Stimulated activated CD8-positive, alpha-beta memory T cell treated with anti-CD3 and anti-CD28 coated beads, Interleukin-2, amount 100 ng/mL, for 48 hours (primary cell): ENCODE measurements at places on chromosomes 2 and 18.

- no peak for DNase-seq
Observed at GRCh38 chr18:3875376-3875775, 425.4 kb downstream of the TGIF1 start.

DNA sequence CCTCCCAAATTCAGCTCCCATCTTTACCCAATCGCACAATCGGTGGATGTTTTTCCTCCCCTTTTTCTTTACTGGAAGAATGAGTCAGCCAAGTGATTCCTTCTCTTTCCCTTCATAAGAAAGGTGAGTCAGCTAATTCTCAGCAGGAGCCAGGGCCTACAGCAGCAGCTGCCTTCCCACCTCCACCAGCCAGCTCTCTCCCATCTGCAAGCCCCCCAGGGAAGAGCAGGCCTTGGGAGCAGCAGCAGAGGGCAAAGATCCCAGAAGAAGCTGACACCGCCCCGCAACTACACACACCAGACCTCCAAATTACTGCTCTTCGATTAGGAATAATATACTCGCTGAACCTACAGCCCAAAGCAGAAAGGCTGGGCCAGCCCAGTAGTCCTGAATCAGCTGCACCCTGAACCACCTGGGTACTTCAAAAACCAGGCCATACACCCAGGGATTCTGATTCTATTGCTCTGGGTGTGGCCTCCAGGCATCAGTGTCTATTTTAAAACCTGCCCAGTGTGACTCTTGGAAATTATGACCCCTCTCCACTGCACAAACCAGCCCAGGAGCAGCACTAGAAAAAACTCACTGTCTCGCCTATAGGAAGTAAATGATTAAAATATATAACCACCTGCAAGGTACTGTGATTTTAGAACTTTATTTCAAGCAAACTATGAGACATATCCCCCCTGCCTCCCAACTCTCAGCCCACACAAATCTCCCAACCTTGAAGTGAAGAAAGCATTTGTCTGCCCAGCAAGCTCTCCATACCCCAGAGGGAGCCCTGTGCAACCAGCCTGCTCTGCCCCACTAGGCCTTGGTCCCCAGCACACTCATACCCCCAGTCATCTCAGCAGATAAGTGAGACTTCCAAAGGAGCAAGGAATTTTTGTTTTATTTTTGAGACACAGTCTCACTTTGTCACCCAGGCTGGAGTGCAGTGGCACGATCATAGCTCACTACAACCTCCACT lies 7.3 kb downstream of the SFXN5 start:
- no peak for DNase-seq

DNA sequence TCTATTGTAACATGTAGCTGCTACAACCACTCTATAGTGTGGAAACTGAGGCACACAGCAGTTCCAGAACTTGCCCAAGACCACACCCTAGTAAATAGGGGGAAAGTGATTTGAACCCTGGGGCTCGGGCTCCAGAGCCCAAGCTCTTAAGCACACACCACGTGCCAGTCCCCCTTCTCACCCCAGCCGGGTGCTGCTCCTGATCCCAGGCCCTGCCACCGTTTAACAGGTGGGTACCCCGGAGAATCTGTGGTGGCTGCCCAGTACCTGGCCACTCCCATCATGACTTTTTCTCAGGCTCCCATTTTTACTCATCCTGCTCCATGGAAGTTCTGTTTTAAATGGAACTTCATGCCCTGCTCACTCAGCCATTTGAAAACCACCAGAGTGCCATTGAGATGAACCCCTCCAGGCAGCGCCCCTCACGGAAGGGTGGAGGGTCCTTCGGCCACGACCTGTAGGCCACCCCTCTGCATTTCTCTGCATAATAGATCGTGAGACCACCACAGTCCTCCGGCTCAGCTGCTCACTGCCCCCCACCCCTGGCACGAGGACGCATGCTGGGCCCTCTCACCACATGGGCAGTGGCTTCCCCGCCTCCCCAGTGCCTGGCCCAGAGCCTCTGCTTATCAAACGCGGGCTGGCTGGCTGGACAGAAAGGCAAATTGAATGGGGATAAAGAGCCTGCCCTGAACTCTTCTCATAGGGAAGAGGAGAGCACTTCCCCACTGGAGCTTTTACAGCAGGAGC lies 42.1 kb downstream of the TMEM37 start:
- no peak for DNase-seq

DNA sequence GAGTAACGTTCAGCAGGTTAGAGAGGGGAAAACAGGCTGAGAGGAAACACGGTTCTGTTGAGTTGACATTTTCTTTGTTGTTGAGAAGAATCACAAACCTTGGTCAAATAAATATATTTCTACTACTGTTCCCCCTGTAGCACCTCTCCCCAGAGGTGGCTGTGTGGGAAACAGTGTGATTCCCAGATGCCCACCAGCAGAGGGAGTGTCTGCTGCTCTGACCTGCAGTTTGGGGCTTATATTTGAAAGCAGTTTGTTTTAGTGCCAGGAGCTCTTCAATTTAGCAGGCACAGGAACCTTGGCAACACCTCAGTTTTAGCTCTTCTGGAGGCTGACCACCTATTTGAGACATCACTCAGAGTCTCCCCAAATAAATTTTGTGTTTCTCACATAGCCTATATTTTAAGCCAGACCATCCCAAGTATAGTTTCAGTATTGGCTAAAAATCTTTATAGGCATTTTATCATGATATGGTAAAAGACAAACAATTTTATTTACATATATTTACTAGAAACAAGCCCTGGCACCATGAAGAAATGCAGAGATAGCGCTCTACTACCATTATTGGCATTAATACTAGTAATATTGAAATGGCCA lies 75.7 kb downstream of the PIK3C3 start:
- DNase-seq = no peak

GRCh38 chr2:73250872-73251846 lies 17.1 kb downstream of the CCT7 start:
- no peak for DNase-seq

DNA sequence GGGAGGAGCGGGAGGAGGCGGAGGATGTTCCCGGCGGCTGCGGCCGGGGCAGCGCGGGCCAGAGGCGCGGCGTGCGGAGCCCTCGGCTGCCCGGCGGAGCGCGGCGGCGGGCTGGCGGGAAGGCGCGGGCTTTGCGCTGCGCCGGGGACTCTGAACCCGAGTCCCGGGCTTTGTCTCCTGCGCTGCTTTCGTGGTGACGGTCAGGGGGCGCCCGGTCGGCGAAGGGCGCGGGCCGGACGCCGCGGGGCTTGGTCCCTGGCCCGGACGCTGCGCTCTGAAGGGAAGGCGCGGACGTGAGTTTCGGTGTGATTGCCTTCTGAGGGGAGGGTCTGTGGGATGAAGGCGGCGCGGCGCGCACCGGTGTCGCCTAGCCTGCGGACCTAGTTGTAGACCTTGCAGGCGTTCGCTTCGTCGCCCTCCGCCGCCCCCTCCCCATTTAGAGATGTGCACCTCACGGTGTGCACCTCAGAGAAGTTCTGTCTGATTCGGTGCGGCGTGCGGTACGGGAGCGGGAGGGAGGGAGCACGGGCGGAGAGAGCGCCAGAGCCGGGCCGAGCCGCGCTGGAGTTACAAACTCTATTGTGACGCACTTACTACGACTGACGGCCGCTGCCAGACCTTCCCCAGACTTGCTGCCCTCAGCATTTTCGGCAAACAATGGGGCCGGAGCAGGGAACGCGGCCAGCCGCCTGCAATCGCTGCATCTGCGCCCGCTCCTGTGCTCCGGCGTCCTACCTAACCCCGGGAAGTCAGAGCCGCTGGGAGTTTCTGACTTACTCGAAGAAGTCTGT lies 2.1 kb downstream of the BCL2L11 start:
- DNase-seq = peak; percentile 14

GRCh38 chr2:188785490-188785889 lies 188.7 kb upstream of the COL3A1 start:
- DNase-seq = no peak

DNA sequence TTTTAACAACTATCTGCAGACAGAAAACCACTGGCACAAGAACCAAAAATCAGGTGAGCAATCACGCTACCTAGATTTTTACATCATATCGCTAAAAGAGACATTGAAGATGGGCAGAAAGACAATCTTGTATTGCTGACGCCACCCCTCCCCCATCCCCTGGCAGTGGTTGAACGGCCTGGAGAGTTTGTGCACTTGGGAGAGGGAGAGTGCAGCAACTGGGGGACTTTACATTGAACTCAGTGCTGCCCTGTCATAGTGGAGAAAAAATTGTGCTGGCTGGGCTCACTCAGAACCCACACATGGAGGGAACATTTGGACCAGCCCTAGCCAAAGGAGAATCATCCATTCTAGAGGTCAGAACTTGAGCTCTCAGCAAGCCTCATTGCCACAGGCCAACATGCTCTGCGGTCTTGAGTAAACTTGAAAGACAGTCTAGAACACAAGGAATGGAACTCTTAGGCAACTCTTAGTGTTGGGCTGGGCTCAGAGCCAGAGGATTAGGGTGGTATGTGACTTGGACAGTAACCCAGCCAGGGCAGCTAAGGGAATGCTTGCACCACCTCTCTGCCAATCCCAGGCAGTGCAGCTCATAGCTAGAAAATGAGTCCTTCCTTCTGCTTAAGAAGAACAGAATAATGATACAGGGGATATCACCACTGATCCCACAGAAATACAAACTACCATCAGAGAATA lies 220.0 kb upstream of the CYP26B1 start:
- DNase-seq = no peak

GRCh38 chr2:217017456-217018252 lies 157.8 kb upstream of the TNP1 start:
- DNase-seq = no peak

DNA sequence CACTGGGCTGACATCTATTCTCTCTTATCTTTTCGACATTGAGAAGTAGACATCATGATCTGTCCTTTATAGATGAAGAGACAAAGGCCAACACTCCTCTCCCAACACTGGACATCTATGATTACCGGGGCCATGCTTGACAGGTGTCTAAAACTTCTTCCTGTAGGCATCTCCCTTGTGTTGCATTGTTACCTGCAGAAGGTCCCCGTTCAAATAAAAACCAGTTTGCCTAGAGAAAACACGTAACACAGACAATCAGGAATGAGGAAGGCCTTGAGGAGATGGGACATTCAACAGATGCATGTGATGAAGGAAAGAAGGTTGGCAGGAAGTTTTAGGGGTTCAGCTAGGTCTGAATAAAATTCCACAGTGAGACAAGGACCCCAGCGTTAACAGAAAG lies 70.8 kb upstream of the ST8SIA3 start:
- DNase-seq = no peak

GRCh38 chr2:205803500-205803899 lies 121.2 kb downstream of the NRP2 start:
- DNase-seq = no peak

DNA sequence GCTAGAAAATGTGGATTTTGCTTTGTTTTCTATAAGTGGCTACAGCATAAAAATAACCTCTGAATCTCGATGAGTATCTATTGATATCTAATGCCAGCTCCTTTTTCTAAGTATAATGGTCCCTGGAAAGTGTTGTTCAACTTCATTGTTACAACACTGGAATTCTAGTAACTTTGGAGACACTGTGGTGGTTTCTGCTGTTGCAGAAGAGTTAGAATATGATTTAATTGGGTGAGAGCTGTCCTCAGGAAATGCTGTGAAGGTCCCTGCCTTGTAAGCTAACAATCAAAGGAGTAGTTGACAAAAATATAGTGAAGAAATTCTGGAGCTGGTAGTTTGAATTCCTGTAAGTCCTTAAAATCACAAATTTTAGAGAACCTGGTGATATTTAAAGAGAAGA lies 62.1 kb downstream of the C18orf63 start:
- no peak for DNase-seq

- DNase-seq = peak; percentile 39
Observed at GRCh38 chr2:65436824-65437221, 4.4 kb upstream of the SPRED2 start.

- DNase-seq = no peak
Observed at GRCh38 chr2:191611614-191612013, 66.3 kb upstream of the NABP1 start.

DNA sequence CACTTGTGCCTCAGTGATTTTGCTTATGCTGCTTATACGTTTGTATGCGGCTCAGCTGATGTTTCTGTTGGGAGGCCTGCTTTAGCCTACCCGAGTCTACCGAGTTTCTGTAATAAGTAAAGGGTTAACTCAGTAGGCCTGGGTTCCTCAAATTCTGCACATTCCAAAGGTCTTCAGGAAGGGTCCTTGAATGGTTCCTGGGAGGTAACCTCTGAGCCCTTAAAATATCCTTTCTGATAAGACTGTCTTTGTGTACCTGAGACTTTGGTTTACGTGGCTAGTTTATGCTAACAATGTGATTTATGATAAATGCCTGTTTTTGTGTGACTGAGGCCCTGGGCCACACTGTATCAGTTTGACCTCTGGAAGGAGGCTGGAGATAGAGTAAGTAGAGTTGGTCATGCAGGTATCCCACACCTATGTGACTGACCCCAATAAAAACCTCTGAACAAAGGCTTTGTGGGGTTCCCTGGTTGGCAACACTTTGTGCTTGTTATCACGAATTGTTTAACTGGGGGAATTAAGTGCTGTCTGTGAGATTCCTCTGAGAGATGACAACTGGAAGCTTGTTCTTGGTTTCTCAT lies 18.9 kb upstream of the PNPT1 start:
- DNase-seq = no peak

DNA sequence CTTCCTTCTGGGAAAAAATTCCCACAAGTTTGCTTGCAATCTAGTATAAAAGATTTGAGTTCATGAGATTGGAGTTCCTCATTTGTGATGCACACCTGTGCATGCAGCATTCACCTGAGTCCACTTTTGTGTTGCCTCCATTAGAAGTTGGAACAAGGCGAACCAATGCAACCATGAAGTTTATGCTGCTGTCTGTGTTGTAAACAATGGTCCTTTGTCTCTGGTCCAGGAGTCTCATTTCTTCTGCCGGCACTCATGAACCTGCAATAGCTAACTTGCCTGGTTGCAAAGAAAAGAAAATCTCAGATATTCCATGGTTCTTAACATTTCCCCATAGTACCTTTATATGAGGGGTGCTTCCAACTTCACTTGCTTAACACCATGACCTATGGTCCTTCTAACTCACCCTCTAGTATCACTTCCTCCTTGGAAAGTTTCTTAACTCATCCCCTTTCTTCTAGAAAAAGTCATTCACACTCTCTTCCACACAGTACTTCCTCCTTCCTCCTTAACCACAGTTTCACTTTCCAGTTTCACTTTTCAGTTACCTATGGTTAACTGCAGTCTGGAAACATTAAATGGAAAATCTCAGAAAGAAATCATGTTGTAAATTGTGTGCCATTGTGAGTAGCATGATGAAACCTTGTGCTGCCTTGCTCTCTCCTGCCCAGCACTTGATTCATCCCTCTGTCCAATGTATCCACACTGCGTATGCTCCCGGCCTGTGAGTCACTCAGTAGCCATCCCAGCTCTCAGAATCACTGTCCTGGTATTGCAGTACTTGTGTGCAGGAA lies 128.8 kb upstream of the TRIB2 start:
- DNase-seq = no peak
